AG08395 (cell line): ENCODE measurements at places on chromosomes 16 and 17.

DNA sequence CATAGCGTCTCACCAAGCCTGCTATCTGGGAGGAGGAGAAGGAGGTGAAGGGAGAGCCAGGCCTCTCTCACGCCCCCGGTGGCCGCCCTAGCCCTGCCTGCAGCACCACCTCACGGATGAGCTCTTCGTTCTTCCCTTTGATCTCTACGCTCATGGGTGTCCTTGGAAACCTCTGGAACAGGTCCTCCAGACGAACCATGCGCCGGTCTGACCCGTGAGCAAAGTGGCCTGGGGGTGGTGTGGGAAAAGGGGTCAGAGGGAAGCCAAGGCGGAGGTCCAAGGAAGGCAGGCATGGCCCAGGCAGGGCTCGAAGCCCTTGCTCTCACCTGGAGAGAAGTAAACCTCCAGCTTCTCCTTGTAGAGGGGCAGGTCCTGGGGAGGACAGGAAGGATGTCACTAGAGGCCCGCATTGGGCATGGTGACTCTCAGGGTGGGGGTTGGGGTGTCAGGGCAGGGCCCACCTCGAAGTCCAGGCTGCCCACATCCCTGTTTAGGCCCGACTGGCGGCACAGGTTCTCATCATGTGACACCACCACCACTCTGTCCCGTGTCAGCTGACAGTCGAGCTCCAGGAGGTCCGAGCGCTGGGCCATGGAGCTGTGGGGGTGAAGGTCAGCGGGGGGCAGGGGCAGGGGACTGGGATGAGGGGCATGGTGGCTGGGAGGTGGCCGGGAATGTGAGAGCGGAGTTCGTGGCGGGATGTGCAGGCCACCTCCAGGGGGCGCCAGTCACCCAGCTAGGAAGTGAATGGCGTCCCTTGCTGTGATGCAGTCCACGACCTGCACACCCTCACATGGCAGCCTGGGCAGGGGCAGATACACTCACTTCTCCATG is 923 bp downstream of the GDPD3 start:
- peak; percentile 75 for DNase-seq

DNA sequence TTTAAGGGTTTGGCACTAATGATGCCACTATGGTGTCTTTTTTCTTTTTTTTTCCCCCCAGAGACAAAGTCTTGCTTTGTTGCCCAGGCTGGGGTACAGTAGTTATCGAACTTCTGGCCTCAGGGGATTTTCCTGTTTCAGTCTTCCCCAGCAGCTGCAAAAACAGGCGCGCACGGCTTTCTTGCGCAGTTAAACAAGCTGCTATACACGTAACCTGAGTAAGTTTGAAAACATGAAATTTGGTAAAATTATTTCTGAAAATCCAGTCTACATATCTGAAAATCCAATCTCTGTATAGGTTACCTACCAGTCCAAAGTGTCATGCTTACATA is 11.8 kb downstream of the TEX14 start:
- no peak for DNase-seq

DNA sequence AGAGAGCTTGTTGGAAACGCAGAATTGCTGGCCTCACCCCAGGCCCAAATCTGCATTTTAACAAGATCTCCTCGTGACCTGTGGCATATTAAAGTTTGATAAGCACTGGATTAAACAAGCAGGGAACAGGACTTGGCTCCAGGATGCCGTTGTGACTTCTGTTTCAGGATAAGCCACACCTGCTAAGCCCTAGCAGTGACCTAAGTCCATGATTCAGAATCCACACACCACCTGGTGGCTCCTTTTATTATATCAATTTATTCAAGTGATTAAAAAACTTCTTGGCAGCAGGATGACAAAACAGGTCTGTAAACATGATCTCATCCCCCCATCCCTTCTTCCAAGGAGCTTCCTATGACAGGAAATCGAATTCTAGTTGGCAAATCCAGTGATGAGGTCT is 9.1 kb downstream of the NAGPA start:
- peak; percentile 20 for DNase-seq

GRCh38 chr17:63512896-63513644 is 10.1 kb upstream of the KCNH6 start:
- no peak for DNase-seq

DNA sequence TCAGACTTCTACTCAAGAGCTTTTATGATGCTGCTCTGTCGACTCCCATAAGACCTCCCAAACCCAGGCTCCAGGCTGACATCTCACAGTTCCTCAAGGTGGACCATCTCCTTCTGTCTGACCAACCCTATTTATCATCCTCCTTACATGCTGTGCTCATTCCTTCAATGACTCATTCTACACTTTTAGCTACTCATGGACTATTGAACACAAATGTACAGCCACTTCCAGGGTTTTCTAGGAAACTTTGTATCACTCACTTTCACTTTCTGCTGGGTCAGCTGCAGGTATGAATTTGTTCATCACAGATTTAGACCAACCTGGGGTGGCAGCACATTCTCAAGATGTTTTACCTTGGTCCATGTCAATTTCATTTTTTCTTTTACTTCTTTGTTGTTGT is 162.4 kb upstream of the FAM20A start:
- peak; percentile 20 for DNase-seq

GRCh38 chr16:24538756-24539294 is 541 bp upstream of the RBBP6 start:
- DNase-seq, result peak; percentile 62

DNA sequence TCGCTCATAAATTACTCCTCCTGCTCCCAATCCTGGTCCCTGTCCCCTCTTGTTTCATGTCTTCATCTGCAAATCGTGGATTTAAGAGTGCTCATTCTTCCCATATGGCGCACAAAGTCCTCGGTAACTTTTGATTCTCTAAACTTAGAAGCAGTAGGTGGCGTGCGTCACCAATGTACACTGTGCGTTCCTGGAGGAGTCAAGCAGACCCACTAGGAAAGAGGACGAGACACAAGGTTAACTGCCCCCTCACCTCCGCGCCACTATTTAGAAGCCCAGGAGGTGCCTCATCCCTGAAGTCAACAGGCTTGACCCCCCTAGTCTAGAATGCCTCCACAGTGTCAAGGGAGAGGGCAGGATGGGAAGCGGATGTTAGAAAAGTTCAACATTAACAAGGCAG is 2.9 kb downstream of the SLC13A5 start:
- DNase-seq, result no peak

DNA sequence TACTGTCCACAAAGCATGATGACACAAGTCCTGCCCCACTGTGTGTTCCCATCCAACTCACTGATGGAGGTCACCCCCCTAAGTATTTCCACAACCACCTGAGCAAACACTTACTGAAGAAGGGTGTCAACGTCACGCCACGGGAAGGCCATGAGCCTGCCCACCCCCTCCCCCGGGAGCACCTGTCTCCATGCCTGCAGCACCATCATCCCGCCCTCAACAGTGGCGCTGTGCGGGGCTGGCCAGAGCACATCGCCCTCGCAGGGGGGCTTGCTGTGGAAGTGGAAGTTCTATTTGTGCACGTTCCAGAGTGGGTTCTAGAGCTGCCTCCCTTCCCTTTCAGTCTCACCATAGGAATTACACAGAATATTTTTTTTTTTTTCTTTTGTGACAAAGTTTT is 4.3 kb upstream of the MBTPS1 start:
- no peak for DNase-seq

- DNase-seq, result no peak
Measured at GRCh38 chr16:54503856-54504219, 217.3 kb upstream of the IRX3 start.

- DNase-seq, result peak; percentile 74
Measured at GRCh38 chr17:72602517-72603419, 481.9 kb downstream of the SOX9 start.

- no peak for DNase-seq
Measured at GRCh38 chr16:87161822-87162676, 155.1 kb downstream of the C16orf95 start.

- no peak for DNase-seq
Measured at GRCh38 chr16:87322360-87322759, 5.2 kb upstream of the C16orf95 start.

DNA sequence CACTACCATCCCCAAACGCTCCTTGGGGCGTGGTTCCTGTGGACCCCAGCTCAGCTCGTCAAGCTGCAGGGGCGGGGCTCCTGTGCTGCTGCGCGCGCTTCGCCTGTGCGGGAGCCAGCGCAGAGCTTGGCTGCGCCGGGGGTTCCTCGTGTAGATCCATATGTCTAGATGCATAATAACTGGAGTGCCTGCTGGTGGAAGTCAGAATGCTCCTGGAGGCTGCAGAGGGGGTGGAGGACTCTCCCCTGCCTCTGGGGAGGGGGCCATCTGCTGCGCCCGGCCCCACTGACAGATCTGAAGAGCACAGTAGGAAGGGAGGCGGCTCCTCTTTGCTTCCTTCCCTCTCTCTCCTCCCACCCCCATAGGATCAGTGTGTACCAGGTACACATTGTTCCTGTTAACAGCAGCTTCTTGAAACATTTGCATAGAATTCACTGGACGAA is 4.6 kb downstream of the RASD1 start:
- DNase-seq, result no peak

- peak; percentile 44 for DNase-seq
Measured at GRCh38 chr16:82088483-82088882, 53.4 kb downstream of the HSD17B2 start.

- DNase-seq, result no peak
Measured at GRCh38 chr16:68481636-68482035, 33.3 kb upstream of the SMPD3 start.

DNA sequence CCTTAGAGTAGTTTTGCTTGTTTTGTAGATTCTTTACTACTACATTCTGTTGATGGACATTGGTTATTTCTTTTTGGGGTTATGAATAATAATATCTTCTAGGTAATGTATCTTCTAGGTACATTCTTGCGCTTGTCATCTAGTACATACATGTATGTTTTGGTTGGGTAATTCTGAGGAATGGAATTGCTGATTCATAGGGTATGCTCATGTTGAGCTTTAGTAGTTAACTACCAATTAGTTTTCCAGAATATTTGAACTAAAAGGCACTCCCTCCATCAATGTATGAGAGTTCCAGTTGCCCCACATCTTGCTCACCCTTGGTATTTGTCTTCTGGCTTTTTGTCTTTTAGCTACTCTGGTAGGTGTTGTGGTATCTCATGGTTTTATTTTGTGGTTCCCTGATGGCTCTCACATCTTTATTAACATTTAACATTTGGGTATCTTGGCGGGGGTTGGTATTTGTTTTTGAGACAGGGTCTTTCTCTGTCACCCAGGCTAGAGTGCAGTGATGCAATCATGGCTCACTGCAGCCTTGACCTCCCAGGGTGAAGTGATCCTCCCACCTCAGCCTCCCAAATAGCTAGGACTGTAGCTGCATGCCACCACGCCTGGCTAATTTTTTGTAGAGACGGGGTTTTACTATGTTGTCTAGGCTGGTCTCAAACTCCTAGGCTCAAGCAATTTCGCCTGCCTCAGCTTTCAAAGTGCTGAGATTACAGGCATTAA is 47.1 kb downstream of the SLC6A4 start:
- DNase-seq, result no peak

- no peak for DNase-seq
Measured at GRCh38 chr17:19331543-19332245, 30.8 kb downstream of the B9D1 start.

DNA sequence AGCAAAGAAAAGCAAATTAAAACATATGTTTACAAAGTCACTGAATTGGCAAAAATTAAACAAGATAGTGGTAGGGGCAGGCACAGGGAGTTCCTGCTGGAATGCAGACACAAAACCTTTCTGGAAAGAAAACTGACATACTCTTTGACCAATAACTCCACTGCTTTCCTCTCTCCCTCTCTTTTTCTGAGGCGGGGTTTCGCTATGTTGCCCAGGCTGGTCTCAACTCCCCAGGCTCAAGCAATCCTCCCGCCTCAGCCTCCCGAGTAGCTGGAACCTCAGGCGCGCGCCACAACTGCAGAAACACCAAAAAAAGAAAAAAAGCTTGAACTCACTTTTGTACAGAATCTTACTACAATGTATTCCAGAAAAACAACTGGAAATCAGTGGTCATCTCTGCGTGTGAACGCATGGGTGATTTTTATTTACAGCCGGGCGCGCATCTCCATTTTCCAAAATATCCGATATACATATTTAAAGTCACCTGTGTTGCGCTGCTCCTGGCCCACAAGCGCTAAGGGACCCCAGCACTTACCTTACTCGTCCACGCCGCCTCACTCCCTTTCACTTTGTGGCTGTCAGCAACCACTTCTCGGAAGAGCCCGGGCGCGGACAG is 480 bp downstream of the TXNL4B start:
- DNase-seq, result peak; percentile 76

GRCh38 chr17:5784791-5785190 is 200.5 kb upstream of the NLRP1 start:
- no peak for DNase-seq

DNA sequence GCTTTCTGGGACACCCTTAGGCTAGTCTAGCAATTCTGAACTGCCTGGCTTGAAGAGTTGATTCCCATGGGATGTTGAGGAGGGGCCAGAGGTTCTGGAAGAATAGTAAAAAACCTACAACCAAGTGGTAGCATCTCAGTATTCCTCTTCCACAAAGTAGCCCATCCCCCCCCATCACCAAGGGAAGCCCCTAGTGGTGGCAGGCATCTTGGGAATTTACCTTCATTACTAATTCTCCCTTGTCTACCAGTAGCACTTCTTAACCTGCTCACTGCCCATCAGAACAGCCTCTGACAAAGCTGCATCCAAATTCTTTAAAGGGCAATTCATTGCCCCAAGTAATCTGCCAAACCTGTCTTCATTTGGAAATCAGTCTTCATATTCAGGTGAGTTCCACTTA is 12.8 kb upstream of the RAB11FIP4 start:
- DNase-seq, result no peak

GRCh38 chr17:55479903-55480302 is 31.3 kb downstream of the SMIM36 start:
- DNase-seq, result no peak

DNA sequence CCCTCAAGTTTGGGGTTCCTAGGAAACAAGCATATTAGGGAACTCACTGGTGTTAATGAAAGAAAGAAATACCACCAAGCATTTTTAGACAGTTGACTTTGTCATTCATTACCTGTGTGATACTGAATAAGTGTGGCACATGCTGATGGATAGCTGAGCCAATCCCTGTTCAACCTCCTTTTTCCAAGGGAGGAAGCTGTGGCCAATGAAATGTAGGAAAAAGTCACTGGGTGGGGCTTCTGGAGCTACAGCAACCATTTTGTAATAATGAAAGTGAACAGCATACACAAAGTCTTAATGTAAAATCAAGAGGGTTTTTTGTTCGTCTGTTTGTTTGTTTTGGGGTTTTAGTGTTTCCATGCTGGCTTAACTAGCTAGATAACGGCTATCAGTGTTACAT is 254.3 kb upstream of the SALL1 start:
- no peak for DNase-seq

DNA sequence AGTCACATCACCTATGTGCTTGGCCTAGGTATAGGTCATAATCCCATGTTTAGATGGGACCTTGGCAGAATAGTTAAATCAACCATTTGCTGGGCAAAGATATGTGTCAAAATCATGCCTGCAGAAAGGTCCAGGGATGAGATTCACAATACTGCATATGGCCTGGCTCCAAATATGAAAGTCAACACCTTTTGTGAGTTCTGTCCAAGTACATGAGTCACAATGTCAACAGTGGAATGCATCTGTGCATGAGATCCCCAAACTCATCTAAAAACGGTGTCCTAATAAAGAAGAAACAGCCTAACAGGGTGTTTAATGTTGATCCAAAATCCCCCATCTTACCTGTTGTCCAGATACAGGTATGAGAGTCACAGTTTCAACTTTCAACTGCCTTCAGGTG is 1847.5 kb downstream of the TP53TG3F start:
- no peak for DNase-seq

- DNase-seq, result no peak
Measured at GRCh38 chr16:57614536-57614935, 13.9 kb upstream of the ADGRG1 start.

- no peak for DNase-seq
Measured at GRCh38 chr17:14205992-14206461, 30.6 kb downstream of the CDRT15 start.

- DNase-seq, result no peak
Measured at GRCh38 chr17:19365833-19366636, 3.5 kb upstream of the B9D1 start.

GRCh38 chr16:69270395-69270794 is 40.8 kb upstream of the VPS4A start:
- peak; percentile 5 for DNase-seq
